D341Med (cell line): ENCODE measurements at places on chromosomes 13 and 19.
A peak's percentile ranks its signal among the peaks of the same experiment; 100 is the strongest.

GRCh38 chr13:55615081-55615480 is 1525.6 kb upstream of the PRR20A start:
- DNase-seq: no peak

DNA sequence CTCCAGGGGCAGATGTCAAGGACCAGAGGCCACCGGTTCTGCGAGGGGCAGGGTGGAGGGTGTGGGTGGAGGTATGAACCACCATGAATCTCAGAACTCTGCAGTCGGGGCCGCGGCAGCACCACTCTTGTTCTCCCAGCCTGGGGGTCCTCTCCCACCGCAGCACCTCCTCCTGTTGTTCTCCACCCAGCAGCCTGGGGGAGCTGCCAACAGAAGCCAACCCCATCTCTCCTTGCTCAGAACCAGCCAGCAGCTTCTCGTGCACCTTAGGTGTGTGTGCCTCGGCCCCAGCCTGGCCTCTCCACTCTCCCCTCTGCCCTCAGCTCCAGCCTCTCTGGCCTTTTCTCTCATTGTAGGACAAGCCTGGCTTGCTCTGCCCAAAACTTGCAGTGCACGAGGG is 31.9 kb upstream of the CCNE1 start:
- no peak for DNase-seq

GRCh38 chr19:17863520-17864182 is 3.9 kb downstream of the RPL18A start:
- DNase-seq: peak; percentile 56

- DNase-seq: no peak
Measured at GRCh38 chr19:44677019-44677811, 5.9 kb downstream of the CEACAM19 start.

GRCh38 chr19:58395979-58396627 is 647 bp downstream of the RNF225 start:
- DNase-seq: no peak

DNA sequence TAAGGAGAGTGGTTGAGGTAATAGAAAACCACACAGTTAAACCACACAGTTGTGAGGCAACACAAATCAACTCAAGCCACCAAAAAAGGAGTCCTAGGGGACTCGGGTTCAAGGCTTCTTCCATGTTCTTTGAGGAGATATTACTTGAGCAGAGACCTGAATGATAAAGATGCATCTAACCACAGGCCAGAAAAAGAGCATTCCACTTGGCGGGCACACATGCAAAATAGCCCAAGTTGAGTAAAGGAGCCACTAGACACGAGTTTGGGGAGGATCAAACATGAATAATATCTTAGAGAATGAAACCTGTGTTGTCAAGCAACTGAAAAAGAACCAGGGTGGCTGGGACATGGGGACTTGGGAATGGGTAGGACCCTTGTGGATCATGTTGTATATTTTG is 30.2 kb downstream of the NLRP4 start:
- DNase-seq: no peak

- DNase-seq: no peak
Measured at GRCh38 chr13:54305377-54305776, 1276.8 kb downstream of the OLFM4 start.

DNA sequence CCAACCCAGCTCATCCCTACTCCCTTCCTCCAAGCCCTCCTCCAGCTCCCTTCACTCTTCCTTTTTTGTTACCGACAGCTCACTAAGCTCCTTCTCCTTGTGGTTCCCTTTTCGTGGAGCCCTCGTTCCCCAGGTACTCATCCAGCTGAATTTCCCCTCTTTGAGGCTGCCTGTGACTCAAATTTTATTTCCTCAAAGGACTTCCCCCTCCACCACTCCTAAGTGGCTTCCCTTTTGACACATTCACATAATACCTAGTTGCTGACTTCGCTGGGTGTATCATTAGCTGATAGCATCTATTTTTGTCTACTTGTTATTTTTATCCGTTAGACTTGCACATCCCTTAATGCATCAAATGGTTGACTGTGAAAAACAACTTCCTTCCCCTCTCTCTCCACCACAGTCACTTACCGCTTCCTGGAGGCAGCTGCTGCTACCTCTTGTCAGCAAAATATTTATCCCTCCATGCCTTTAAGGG is 14.5 kb downstream of the FFAR2 start:
- no peak for DNase-seq

DNA sequence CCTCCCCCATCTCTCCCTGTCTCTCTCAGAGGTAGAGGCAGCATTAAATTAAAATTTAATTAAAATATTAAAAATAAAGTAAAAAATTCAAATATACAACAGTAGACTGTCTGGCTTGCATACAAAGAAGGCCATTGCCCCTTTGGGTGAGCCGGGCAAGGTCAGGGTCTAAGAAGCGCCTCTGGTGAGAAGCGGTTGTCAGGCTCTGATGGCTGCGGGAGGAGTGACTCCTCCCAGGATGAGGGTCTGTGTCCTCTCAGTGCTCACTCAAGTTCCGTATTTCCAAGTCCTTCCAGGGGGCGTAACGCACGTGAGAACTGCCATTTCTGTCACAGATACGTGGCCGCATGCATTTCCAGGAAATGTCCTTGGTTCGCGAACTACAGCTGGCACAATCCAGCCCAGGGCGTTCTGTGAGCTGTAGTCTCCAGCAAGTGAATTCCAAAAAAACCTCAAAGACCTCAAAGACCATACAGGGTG is 737 bp upstream of the ZNF181 start:
- no peak for DNase-seq

GRCh38 chr19:8209462-8210378 is 550 bp downstream of the CERS4 start:
- peak; percentile 60 for DNase-seq

- DNase-seq: no peak
Measured at GRCh38 chr19:41357746-41358145, 4.0 kb upstream of the TGFB1 start.

DNA sequence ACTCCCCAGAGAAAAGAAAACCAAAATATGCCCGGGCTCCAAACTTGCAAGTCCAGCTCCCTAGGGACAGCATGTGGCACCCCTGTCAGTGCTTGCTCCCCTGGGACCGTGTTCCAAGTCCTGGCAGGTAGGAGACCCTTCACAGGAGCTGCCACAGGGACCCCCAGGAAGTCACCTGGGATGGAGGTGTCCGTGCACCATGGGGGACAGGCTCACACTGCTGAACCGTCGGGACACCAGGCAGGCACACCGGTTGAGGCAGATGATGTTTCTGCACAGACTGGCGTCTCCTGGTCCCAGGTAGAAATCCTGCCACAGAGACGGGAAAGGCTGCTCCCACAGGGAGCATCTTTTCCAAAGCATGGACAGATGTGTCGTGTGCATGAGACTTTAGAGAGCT is 11.7 kb upstream of the PROZ start:
- DNase-seq: peak; percentile 20

DNA sequence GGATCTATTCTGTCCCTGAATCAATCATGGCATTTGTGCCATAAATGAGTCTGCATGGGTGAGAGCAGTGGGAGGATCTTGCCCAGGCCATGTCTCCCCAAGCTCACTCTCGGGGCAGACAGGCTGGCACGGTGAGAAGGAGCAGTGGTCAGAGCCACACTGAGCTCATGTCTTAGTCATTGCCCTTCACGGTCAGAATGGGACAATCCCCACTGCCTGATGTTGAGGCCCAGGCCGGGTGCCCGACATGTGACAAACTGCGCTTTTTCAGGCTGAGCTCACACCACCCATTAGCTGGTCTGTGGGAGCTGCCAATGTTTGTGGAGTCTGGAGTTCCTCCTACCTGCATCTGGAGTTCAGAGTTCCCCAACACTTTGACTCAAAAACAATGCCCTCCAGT is 481.9 kb downstream of the COG6 start:
- DNase-seq: no peak
